ENCODE measurements at places on chromosomes 7 and 10. TPM values are rescaled to one million over a fixed set of nuclear protein-coding genes. Genes with fewer than 3 reads are reported as not detected.

The GPC2 gene
- total RNA-seq, result 7.6 TPM

The SLC25A28 gene
- total RNA-seq, result 38.0 TPM

The ZNF518A gene
- total RNA-seq, result 19.3 TPM

GRCh38 chr7:135798095-135798494 lies 49.5 kb upstream of the FAM180A start:
- no peak for DNase-seq

DNA sequence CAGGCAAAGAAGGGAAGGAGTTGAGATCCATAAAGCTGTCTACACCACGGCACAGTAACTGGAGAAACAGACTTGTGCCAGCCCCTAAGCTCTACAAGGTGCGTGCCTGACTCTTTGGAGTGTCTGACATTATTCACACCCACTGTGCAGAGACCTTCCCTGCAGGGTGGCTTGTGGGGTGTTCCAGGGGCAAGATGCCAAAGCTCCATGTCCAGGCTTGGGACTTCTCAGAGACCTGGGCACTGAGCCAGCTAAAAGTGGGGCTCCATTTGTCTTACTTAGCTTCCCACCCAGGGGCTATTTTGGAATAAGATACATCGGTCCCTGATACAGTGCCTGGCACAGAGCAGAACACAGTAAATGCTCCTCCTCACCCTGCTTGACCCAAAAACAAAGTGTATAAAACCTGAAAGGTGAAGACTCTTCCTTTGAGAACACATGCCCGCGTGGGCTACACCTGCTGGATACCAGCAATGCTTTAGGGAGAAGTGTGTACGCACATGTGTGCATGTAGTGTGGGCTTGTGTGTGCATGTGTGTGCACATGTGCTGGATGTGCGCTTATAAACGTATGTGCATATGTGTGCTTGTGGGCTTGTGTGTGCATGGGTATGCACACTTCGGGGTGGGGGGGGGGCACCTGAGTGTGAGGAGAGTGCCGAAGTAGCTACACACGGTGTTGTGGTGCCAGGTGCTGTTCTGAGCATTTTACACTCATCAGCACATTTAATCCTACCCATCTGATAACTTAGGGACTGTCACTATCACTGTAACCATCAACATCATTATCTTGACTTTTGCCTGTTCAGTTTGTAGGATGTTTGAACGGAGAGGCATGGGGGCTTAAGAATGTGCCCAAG lies 143.0 kb downstream of the ARHGAP22 start:
- DNase-seq, result no peak

- peak; percentile 50 for DNase-seq
These were observed at the start of gene AKR1C3 for GRCh38 chr10:5094265-5095205. Gene AKR1C3, plus strand, starts transcription at chr10:5094414. Its CDS starts 31 bp downstream, at chr10:5094445.

DNA sequence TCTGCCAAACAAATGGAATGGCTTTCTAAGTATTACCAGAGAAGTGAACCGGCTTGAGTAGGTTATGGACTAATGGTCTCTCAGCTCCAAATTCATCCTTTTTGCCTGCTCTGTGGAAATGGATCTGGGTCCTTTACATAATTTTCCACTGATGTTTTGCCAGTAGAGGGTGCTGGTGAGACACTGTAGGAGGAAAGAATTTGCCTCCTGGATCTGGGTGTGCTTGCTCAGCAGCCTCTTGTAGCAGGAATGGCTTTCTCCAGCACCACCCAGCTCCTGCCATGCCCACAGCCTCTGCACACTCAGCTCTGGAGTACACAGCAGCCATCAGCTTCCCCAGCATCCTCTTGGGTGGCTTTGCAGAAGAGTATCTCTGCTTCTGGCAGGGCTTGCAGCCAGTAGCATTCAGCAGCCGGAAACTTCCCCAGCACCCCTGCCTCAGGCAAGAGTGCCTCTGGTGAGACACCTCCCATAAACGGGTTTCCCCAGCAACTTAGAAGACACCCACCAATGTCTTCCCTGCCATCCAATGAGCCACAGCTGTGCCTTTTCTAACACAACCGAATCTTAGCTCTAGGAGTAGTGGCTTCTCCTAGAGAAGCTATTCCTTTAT lies 235.0 kb upstream of the PLPP4 start:
- DNase-seq, result peak; percentile 10

Measured in astrocyte (in vitro differentiated cells and primary cell).